ENCODE measurements at places on chromosomes 12 and 14. TPM values are rescaled to one million over a fixed set of nuclear protein-coding genes. Genes with fewer than 3 reads are reported as not detected.

Gene TMEM132C
- total RNA-seq, result 0.22 TPM

Gene LAG3
- 1.7 TPM for total RNA-seq

Gene MYF5
- total RNA-seq, result not detected

Gene SLC10A1
- total RNA-seq, result not detected

Gene C14orf39
- total RNA-seq, result 1.8 TPM

Gene CARMIL3
- total RNA-seq, result 5.8 TPM

Gene RAN
- total RNA-seq, result 1,968 TPM
